GM23248 (cell line): ENCODE measurements at places on chromosomes 2 and 18.

- no peak for DNase-seq
Observed at GRCh38 chr2:28533044-28533680, 37.3 kb downstream of the PLB1 start.

DNA sequence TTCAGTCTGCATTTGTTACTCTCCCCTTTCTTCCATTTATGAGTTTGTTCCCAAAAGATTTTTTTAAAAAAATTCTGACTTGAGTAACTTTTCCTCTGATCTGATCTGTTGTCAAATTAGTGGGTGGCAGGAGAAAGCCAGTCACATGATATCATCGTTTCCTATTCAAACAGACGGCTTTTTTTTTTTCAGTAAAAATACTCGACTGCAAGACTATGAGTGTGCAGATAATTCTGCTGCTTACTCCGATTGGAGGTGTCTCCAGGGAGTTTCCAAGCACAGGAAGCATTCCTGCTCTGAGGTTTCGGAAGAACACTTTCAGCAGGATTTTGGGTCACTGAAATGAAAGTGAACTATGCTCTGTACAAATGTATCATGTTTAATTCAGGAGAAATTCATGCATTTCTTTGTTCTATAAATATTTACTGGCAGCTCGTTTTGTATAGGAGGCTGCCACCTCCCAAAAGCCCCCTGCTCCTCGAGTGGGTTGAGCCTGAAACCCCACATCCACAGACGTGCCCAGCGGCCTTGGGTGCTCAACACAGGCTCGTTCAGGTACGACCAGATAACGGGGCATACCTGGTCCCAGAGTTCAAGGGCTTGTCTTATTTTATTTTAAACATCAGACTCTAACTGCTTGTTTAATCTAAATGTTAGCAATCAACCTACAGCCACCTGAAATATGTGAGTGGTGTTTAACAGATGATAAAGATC, 126.9 kb upstream of the ZNF516 start:
- DNase-seq = peak; percentile 72

DNA sequence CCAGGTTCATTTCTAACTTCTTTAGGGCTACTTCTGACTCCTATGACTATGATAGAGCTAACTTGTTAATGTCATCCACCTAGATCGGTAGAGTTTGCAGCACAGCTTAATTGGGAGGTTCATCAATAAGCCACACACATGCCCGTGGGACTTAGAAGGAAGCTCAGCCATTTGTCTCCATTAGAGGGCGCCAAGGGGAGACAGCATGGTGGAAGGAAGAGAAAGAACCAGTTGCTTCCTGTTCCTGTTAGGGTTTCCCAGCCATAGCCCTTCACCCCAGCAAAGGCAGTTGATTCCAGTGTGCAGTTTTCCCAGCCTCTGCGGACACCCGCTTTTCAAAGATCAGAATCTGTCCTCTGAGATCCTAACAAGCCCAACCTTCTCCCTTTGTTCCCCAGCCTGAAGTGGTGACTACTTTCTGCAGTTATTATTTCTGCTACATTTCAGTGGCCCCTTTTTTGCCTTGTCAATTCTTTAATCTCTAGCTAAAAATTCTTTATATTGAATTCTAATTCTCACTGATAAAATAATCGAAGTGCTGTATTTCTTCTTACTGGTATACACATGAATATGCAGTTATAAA, 30.3 kb downstream of the MAIP1 start:
- peak; percentile 80 for DNase-seq

DNA sequence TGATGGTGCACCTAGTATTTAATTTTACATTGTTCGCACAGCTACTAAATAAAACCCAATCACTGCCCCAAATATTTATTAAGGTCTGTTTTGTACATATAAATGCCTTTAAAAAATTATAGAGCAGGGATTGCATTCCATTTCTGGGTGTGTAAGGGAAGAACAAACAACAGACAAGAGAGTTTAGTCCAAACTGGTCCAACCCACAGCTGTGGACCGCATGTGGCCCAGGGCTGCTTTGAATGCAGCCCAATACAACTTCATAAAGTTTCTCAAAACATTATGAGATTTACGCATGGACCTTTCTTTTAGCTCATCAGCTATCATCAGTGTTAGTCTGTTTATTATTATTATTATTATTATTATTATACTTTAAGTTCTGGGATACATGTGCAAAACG, 114.8 kb upstream of the LRATD1 start:
- peak; percentile 16 for DNase-seq

DNA sequence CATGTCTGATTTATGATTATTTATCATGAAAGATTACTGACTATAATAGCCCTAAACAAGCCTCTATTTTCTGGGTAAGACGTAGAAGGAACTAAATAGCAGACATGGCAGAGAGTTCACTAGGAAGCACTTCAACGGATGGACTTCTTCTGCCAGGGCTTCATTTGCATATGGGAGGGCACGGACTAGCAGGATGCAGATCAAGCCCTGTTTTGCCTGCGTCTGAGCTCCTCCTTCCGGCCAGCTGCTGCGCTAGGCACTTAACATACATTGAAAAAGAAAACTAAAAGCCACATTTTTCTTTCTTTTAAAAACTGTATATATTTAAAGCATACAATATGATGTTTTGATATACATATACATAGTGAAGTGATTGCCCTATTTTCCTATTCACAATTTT, 340.0 kb upstream of the MEX3C start:
- DNase-seq = peak; percentile 0

DNA sequence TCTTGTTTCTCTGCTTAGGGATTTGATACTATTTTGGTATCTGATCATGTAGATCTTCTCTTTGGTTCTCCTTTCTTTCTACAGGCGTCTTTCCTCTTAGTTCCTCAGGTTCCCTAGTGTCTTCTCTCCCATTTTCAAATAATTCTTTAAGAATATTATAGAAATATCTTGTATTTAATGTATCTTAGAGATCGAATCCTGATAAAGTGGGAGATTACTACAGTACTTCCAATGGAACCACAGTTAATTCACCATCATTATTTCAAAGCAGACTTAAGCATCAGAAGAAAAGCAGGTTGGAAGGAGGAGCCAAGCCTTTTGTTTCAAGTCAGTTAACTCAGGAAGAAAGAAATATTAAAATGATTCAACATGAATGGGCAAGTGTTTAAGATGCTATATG, 1.1 kb upstream of the CHN1 start:
- no peak for DNase-seq
